Retinal pigment epithelial cell (primary cell): ENCODE measurements at places on chromosomes 5 and 9.

DNA sequence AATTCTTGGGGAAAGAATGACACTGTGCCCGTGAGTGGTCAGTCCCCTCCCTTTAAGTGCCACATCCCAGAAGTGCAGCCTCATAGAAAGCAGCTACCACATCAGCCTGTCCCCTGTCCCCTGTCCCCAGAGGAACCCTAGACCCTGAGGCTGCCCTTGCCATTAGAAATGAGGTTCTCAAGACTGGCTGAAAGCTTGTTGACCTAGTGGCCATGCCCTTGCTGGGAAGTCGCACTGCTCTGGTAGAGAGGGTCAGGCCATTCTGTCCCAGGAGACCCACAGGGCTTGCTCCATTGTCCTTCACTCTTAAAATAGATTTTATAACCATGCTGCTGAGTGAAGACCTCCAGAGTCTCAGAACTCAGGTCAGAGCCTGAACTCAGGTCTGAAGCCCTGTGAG, 184.5 kb downstream of the RGS3 start:
- no peak for DNase-seq

GRCh38 chr5:77186652-77187370, 23.7 kb upstream of the PDE8B start:
- DNase-seq, result no peak

- no peak for DNase-seq
These were observed 7.6 kb upstream of the UHRF2 start for GRCh38 chr9:6405371-6405770.

- DNase-seq, result no peak
These were observed 341.8 kb downstream of the ICE1 start for GRCh38 chr5:5764246-5764645.

GRCh38 chr5:95178046-95178651, 106.7 kb downstream of the MCTP1 start:
- peak; percentile 99 for DNase-seq

DNA sequence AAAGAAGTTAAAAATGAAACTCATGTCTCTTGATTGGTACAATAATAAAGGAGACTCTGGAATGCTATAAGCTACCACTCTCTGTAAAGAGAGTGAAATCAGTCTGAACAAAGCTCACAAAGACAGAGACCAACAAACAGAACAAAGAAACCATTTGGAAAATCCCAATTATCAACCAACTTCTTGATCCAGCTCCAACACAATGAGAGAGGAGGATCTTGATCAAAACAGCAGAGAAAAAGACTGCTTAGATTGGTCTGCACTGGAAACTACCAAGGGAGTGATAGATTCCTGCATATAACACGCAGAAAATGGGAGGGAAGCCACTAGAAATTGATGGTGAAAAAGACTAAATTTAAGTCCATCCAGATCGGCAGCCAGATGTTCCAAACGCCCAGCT, 23.1 kb upstream of the RNF38 start:
- DNase-seq, result no peak

DNA sequence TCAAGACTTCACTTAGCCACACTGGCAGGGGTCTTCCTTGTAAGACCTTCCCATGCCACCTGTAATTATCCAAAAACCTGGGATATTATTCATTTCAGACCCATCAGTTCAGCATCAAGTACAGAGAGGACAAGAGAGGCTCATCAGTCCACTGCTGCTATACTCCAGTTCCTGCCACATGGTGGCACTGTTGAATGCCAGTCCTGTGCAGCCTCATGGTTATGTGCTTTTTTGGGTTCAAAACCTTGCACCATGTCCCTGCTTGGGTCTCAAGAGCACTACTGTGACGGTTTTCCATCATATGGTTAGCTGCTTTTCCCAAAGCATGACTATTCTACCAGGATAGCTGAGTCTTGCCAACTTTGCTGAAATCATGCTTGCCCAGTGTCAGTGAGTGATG, 8.5 kb downstream of the PTGS1 start:
- DNase-seq, result no peak

- DNase-seq, result no peak
These were observed 1603.5 kb upstream of the C9orf72 start for GRCh38 chr9:29176786-29177185.

- DNase-seq, result no peak
These were observed 158.2 kb downstream of the SPOCK1 start for GRCh38 chr5:137340881-137341280.

- DNase-seq, result no peak
These were observed 14.3 kb upstream of the NR4A3 start for GRCh38 chr9:99807276-99807852.

DNA sequence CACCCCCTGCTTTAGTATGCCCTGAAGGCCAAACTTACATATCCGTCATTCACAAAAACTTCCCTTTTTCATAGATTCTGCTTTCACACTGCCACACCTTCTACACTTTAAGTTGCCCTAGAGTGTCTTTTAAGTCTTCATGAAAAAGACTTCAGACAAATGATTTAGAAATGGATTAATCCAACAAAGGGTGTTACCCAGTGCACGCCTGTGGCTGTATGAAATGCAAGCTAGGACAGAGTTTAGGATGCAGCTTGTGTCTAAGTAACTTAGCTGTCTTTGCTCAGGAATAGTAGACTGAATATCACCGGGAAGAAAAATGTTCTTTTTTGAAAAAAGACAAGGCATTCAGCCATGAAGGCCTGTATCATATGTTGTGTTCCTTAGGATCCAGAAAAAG, 210.0 kb downstream of the MPDZ start:
- no peak for DNase-seq

- DNase-seq, result no peak
These were observed 11.4 kb downstream of the AIF1L start for GRCh38 chr9:131107760-131108159.

GRCh38 chr5:176152191-176152929, 85.9 kb upstream of the SIMC1 start:
- DNase-seq, result no peak

DNA sequence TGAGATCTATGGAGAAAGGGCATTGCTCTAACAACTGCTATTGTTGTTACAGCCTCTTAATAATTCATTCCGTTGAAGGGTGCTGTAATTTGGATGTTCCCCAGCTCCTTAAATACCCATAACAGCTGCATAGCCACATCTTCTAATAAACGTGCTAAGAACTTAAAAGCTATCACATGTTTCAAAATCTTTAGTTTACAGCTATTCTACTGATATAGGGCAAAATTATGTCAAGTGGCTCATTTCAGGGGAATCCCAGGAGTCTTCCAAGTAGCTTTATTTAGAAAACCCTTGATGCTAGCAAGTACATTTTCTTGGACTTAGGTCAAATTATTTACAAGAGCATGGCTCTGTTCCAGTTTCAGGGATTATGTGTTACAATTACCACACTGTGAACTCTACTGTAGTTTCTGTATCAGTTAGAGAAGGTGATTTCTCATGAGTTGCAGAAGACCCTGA, 990.4 kb upstream of the ACO1 start:
- DNase-seq, result peak; percentile 97

- no peak for DNase-seq
These were observed 72.0 kb downstream of the PDE8B start for GRCh38 chr5:77282337-77283027.

DNA sequence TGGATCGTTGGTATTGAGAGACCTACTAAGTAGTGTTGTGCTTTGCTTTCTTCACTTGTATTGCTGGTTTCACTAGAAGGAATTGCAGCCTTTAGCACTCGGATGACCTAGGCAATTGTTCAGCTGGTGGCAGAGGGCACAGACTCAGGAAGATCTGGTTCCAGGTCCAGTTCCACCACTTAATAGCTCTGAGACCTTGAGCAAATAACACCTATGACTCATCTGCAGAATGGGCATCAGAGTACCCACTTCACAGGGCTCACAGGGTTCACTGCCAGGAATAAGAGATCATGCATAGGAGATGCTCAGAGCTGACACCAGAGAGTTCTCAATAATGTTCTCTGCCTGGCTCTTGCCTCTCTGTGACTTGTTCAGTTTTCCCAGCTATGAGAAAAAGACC, 133.6 kb downstream of the SIL1 start:
- DNase-seq, result no peak

- DNase-seq, result no peak
These were observed 427.6 kb downstream of the IRX1 start for GRCh38 chr5:4023091-4023752.

- no peak for DNase-seq
These were observed 29.8 kb upstream of the GGTA1 start for GRCh38 chr9:121529237-121529987.

DNA sequence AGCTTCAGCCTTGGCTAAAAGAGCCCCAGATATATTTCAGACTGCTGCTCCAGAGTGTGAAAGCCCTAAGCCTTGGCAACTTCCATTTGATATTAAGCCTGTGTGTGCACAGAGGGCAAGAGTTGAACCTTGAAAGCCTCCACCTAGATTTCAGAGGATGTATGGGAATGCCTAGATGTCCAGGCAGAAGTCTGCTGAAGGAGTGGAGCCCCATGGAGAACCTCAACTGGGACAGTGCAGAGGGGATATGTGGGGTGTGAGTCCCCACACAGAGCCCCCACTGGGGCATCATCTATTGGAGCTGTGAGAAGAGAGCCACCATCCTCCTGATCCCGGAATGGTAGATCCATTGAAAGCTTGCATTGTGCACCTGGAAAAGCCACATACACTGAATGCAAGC, 1784.8 kb upstream of the CDH9 start:
- no peak for DNase-seq

- no peak for DNase-seq
These were observed 89.3 kb downstream of the COL5A1 start for GRCh38 chr9:134730761-134731496.

DNA sequence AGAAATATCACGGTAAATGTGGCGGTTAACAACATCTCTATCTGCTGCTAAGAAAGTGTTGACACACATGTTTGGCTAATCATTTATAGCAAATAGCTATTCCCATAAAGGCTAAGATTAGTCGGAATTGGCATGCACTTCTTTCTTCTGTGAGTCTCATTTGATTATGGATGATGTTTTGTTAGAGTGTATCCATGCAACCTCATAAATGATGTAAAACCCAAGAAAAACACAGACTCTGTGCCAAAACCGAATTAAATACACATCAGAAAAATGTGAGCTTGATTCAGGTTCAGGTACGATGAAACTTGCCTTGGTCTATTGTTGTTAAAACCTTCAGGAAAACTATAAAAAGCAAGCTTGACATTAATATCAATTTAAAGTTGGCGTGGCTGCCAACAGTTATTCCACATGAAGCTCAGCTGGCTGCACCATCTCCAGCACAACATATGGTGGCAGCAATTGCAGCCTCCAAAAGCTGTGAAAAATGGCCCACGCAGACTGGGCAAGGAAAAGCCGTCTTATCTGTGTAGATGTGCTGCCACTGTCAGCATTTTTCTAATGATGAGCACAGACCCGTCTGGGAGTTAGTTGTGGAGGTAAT, 41.1 kb upstream of the ICE1 start:
- DNase-seq, result no peak

DNA sequence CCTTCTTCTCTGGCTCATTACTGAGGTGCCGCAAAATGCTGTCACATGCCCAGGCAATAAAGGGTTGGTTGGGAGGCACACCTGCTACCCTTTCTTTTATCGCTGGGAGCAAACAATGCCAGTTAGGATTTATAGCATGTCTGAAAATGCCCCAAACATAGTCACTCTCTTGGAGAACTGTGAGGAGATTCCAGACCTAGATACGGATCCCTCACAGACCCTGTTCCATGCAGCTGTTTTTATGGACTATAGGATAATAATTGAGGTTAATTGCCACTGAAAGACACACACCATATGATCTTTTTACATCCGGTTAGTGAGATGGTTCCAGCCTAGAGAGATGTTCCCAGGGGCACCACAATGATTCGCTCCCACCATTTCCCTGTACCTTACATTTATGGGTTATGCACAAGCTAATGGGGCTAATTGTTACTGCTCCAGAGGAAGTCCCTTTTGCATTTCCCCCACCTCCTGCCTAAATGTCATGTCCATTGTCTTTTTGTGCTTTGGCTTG, 318.1 kb downstream of the PIK3R1 start:
- no peak for DNase-seq

DNA sequence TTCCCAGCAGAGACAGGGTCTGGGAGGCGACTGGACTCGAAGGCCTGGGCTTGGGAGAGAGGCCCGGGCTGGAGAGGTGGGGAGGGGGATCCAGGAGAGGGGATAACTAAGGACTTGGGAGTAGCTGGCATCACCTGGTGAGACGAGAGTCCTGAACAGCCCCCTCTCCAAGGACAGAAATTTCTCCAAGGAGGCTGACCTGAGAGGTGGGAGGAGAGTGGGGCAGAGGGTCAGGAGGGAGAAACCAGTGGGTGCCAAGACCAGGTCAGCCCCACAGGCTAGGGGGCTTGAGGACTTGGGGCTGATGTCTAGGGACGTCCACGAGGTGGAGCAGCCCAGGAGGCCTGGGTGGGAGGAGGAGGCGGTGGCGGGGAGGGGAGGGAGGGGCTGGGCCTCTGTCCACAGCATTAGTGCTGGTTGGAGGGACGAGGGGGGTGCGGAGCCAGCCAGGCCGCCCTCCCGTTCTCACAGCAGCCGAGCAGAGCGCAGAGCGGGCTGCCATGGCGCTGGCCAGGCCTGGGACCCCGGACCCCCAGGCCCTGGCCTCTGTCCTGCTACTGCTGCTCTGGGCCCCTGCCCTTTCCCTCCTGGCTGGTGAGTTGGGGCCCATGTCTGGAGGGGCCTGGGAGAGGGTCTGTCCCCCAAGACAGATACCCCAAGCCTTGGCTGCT, at the start of gene CRB2:
TSS of gene CRB2 (plus strand) at position 437 of the 671 bp plus-strand sequence. CDS start at position 501, 64 bp downstream.
- no peak for DNase-seq

DNA sequence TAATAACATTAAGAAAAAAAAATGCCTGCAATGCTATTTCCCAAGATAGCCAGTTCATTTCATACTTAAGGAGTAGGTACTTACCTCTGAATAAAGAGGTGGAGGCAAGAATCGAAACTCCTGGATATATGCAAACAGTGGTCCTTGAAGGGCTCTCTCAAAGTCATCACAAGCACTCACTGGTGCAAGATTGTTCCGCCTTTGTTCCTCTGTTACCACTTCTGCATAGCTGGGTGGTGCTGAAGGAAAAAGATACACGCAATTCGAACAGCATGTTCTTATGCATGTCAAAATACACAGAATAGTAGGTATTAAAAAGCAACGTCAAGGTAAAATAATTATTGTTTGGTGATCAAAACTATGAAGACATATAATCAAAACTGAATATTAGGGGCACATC, 9.5 kb downstream of the ARRDC3 start:
- DNase-seq, result no peak

GRCh38 chr5:59236986-59237385, 654.1 kb downstream of the RAB3C start:
- no peak for DNase-seq

DNA sequence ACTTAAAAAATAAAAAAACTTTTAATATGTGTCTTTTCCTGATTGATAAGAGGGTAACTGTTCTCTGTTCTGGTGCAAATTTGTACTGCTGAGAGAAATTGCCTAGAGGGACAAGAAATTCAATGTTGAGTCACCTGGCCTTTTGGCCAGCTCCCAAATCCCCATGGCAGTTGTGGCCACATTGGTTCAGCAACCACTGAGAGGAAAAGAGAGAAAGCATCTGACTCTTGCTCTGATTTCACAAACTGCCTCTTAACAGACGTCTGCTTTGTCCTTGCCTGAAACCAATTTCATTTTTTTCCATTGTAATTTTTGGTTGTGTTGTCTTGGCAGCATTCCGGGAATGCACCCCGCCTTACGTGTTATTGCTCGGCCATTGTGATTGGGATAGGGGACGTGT, 42.4 kb downstream of the NTRK2 start:
- DNase-seq, result no peak

- no peak for DNase-seq
These were observed 291.4 kb downstream of the FANCC start for GRCh38 chr9:95026148-95026524.
